ENCODE measurements at places on chromosomes 5 and 9.
A peak's percentile ranks its signal among the peaks of the same experiment; 100 is the strongest.

- no peak for DNase-seq
These were observed 177.3 kb downstream of the MACROH2A1 start for GRCh38 chr5:135221696-135222095.

DNA sequence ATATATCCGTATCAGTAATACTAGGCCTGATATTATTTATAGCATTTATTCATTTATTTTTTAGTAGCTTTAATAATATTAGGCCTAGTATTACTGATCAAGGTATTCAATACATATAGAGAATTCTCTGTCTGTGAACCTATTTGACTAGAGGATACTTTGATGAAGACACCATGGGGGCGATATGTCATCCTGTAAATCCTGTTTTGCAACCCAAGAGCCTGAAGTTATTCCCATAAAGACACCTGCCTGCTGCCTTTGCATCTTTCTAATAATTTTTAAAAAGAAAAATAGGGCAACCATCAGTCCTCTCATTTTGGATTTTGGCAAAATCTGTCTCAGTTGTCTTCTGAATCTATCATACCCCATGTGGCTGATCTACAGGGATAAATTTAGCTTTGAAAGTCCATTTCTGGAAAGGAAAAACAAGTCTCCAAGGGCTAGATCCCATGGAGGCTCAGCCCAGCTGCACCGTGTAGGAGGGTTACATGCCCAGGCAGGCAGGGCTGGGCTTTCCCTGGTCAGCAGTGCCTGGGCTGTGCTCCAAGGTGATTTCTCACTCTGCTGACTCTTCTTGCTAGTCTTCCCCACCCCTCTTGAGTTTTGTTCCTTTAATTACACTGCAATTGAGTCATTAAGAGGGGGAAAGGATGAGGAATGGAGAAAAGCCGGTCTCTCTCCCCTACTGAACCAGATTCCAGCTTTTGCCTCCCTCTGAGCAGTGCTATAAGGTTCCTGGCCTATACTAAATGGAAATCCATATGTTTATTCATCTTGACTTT lies 169.0 kb downstream of the TRIM32 start:
- no peak for DNase-seq

- no peak for DNase-seq
These were observed 50.0 kb upstream of the ICE1 start for GRCh38 chr5:5372511-5372910.

- DNase-seq, result no peak
These were observed 103.4 kb downstream of the CFAP95 start for GRCh38 chr9:69923972-69924371.

DNA sequence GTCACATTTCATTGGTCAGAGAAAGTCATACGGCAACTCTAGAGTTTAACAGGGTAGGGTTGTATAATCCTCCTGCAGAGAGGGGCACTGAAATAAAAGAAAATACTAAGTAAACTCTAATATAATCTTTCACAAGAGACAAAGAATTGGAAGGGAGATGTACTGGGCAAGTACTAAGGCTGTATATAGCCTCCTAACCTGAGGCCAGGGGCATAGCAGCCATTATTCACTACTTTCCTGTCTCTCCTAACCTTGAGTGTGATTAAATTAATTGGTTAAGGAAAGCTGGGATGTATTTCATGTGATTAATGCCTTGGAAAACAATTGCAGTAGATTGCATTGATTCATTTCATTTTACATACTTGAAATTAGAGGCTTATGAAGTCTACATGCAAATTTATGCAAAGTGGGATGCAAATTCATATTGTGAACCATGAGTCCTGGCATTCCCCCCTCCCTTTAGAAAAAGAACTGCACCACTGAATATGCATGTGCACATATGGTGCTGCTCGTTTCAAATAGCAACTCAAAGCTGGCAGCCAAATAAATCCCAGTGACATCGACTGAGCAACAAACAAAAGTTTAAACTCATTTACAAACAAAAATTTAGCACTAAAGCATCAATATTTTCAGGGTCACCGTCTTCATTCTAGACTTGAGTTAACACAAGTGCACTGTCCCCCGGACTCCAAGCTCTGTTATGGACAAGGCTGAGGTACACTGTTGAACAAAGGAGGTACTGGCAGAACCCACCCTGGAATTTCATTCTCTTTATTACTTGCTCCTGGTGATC lies 70.0 kb downstream of the DMAC1 start:
- DNase-seq, result no peak

DNA sequence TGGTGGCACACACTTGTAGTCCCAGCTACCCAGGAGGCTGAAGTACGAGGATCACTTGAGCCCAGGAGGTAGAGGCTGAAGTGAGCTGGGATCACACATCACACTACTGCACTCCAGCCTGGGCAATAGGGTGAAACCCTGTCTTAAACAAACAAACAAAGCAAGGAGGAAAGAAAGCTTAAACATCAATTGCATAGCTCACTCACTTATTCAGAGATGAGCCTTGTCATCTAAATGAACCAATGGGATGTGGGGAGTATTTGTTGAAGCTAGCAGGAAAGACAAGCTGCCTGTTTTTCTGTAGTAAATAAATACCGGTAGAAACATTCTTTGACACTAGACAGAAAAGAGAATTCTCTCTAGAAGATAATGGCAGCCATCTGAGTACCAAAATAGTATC lies 161.0 kb upstream of the SLC12A2 start:
- DNase-seq, result no peak

DNA sequence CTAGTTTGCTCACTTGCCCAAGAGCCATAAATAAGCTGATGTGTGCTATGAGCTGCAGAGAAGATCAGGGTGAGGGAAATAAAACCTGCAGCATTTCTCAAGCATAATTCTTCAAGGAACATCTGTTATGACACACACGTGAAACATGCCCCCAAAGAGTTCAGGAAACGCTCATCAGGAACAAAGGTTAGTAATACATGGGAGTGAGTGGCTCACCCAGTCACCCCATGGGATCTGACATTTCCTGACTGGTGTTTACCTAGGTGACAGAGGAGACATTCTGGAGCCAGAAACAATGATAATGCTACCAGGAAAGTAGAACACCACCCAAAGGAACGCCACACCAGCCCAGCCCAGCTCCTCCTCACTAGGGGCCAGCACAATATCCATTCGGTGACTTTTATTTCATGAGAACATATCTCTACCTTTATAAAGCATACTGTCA lies 66.0 kb downstream of the FRMD3 start:
- DNase-seq, result peak; percentile 85

GRCh38 chr5:6403416-6403815 lies 25.1 kb upstream of the MED10 start:
- no peak for DNase-seq

GRCh38 chr9:3001311-3001710 lies 157.4 kb upstream of the PUM3 start:
- no peak for DNase-seq

- DNase-seq, result no peak
These were observed 13.9 kb downstream of the TNFSF8 start for GRCh38 chr9:114916481-114916880.

DNA sequence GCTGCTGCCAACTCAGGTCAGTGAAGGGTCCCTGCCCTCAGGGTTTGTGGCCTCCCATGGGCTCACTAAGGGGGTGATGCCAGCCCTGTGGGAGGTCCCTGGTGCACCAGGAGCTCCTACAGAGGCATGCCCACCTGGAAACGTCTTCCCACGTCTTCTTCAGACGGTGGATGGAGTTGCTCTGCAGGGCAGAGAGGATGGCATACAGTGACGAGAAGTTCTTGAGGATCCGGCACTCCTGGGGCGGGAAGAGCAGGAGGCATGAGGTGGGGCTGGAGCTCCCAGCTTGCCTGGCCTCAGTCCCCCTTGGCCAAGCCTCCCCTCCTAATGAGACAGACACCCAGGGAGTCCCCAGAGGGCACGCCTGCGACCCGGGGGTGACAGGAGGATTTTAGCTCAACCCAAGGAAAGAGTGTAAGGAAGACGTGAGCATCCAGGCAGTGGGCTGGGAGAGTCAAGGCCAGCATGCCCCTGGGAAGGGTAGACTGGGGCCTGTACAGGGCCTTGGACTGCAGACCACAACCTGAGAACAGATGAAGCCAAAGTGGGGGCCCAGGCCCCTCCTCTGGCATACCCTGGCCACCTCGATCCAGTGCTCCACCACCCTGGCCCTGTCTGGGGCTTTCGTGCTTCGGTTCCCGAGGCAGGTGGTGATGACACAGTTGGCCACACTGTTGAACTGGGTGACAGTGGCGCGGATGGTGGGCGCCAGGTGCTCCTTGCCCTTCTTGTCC lies 14.4 kb downstream of the RALGDS start:
- DNase-seq, result no peak

- peak; percentile 82 for DNase-seq
These were observed 2.2 kb downstream of the HNRNPA0 start for GRCh38 chr5:137751869-137752491.

DNA sequence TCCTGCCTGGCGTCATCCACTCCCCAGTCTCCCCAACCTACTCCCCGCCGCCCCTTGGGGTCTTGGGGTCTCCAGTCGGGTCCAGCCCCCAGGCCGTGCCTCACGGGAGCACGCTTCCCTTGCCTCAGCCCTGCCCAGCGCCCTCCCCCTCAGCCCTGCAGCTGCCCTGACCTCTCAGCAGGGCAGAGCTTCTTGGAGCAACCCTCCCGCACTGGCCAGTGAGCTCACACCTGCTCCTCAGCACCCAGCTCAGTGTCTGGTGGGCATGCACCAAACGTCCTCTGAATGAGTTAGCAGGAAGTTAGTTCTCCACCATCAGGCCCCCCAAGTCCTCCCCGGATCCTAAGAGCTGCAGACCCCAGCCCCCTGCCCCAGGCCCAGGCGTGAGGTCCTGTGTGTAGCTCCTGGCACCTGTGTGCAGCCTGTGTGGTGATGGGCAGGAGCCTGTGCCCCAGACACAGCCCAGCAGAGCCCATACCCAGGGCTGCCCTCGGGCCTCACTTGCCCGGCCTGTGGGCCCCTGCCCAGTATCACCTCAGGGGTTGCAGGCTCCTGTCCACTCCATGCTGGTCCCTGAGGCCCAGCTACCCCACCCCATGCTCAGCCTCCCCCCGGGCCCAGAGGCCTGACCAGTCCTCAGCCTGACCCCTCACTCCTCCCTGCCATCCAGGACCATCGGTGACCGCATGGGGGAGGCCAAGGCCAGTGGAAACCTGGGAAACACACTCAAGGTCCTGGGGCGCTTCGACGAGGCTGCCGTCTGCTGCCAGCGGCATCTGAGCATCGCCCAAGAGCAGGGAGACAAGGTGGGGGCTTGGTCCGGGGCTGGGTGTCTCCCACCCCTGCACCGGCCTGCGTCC lies 8.2 kb downstream of the GPSM1 start:
- DNase-seq, result no peak
